ENCODE measurements at places on chromosomes 13 and 19. TPM values are rescaled to one million over a fixed set of nuclear protein-coding genes. Genes with fewer than 3 reads are reported as not detected.

The SCEL gene
- not detected for polyA plus RNA-seq

The PPP1R37 gene
- 37.2 TPM for polyA plus RNA-seq

The ZNF225 gene
- polyA plus RNA-seq = 8.2 TPM

The PLIN4 gene
- 2.3 TPM for polyA plus RNA-seq

The LRRC63 gene
- polyA plus RNA-seq = 0.73 TPM

The CEACAM8 gene
- polyA plus RNA-seq = not detected

The LILRA1 gene
- 0.72 TPM for polyA plus RNA-seq

The ZFP28 gene
- polyA plus RNA-seq = 22.1 TPM

The MBD3L3 gene
- not detected for polyA plus RNA-seq

The RASIP1 gene
- 11.9 TPM for polyA plus RNA-seq

The ZNF358 gene
- polyA plus RNA-seq = 85.6 TPM

The RFPL4A gene
- polyA plus RNA-seq = not detected

The CEACAM5 gene
- not detected for polyA plus RNA-seq

The DIAPH3 gene
- polyA plus RNA-seq = 4.8 TPM

The GZMM gene
- 0.55 TPM for polyA plus RNA-seq
